COR-L47 (cell line): ENCODE measurements at places on chromosomes 11 and 22.

DNA sequence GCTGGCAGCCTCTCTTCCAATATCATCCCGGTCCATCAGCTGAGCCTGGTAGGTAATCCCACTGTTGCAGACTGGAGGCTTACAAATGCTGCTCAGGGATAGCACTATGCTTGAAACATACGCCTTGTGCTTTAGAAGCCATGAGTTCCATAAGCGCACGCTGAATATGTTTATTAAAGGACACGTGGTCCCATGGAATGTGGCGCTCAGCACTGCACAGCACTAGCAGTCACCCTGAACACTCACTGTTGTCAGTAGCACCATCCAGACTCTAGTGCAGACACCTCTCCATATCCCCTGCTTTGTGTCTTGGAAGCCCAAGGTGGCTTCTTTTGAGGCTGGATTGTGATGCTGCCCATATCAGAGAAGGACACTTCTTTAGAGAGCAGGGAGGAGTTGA is 120.9 kb downstream of the MAML2 start:
- no peak for DNase-seq

- no peak for DNase-seq
Measured at GRCh38 chr11:69018924-69019323, 5.9 kb upstream of the MRGPRF start.

- no peak for DNase-seq
Measured at GRCh38 chr11:76944225-76944624, 83.5 kb downstream of the ACER3 start.

GRCh38 chr11:58963551-58964104 is 24.3 kb downstream of the GLYATL1 start:
- no peak for DNase-seq

GRCh38 chr22:17262976-17263375 is 43.7 kb upstream of the ADA2 start:
- no peak for DNase-seq

GRCh38 chr11:28636033-28636432 is 527.8 kb downstream of the METTL15 start:
- DNase-seq: no peak

GRCh38 chr22:19204640-19205039 is 26.1 kb upstream of the SLC25A1 start:
- DNase-seq: no peak

- DNase-seq: no peak
Measured at GRCh38 chr11:9716275-9717039, 52.6 kb downstream of the SWAP70 start.

GRCh38 chr22:36831206-36831605 is 14.4 kb upstream of the PVALB start:
- no peak for DNase-seq

DNA sequence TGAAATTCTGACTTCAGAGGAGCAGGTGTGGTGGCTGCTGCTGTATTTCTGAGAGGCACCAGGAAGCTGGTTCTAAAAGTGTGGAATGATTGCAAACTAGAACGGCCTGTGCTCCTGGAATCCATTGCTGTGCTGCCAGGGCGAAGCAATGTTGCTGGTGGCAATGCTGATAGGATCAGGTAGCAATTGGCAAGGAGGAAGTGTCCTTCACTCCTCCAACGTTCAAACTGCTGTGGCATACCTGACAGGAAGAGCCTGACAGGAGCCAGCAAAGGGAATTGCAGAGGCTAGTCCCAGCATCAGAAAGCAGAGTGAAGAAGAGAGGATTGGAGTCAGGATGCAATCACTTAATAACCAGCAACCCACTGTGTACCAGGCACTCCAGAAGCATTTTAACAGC is 118.2 kb downstream of the FAR1 start:
- DNase-seq: no peak

GRCh38 chr11:73570415-73571114 is 27.3 kb downstream of the FAM168A start:
- no peak for DNase-seq

- no peak for DNase-seq
Measured at GRCh38 chr11:66317723-66318599, 1.1 kb upstream of the CD248 start.

DNA sequence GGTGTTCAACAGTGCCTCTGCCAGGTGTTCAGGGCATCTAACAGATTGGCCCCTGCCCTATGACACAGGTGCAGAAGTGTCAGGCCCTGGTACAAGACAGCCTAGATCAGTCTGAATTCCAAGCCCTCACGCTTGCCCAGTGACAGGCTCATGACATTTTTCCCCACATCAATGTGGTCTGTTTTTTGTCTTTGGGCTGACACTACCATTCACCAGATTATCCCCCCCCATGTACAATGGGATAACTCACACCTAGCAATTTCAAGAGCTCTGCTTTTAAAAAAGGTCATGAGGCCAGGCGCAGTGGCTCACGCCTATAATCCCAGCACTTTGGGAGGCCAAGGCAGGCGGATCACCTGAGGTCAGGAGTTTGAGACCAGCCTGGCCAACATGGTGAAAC is 155.5 kb upstream of the PITPNB start:
- no peak for DNase-seq

- DNase-seq: no peak
Measured at GRCh38 chr11:45713573-45713972, 48.2 kb upstream of the CHST1 start.

DNA sequence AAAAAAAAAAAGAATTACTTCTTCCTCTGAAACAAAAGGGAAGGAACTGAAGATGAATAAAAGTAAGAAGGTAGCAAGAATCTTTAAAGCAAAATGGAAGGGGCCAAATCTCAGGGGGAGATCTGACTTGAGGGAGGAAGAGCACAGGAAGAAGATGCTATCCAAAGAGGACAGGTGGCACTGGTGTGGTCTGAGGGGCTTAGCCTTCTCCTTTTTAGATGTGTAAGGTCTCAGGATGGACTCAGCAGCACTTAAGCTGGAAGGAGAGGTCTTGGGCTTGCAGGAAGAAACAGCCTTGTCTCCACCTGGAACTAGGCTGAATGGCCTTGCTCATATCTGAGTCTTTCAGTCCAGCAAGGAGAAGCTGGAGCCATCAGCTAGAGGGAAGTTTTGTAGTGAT is 5.0 kb upstream of the RNF169 start:
- DNase-seq: no peak

- no peak for DNase-seq
Measured at GRCh38 chr11:119501777-119502405, 78.9 kb upstream of the THY1 start.

- DNase-seq: no peak
Measured at GRCh38 chr22:50470491-50470890, 4.3 kb downstream of the SBF1 start.

- DNase-seq: no peak
Measured at GRCh38 chr11:112795142-112795815, 165.9 kb upstream of the NCAM1 start.

GRCh38 chr11:32939866-32940265 is 47.3 kb downstream of the QSER1 start:
- DNase-seq: no peak

DNA sequence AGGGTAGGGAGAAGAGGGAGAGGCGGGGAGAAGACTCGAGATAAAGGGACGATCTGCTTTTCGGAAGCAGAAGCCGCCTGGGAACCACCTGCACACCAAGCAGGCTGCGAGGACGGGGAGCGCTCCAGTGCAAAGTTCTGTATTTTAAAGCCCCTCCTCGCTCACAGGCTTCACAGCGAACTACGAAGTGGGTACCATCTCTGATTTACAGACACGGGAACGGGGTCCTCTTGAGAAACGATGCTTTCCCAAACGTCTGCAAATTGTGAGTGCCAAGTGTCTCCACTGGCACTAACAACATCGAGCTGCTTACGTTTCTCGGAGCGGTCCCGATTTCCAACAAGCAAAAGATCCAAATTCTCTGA is 700 bp upstream of the STX3 start:
- no peak for DNase-seq

- DNase-seq: no peak
Measured at GRCh38 chr11:85475660-85476517, 151.3 kb downstream of the DLG2 start.

DNA sequence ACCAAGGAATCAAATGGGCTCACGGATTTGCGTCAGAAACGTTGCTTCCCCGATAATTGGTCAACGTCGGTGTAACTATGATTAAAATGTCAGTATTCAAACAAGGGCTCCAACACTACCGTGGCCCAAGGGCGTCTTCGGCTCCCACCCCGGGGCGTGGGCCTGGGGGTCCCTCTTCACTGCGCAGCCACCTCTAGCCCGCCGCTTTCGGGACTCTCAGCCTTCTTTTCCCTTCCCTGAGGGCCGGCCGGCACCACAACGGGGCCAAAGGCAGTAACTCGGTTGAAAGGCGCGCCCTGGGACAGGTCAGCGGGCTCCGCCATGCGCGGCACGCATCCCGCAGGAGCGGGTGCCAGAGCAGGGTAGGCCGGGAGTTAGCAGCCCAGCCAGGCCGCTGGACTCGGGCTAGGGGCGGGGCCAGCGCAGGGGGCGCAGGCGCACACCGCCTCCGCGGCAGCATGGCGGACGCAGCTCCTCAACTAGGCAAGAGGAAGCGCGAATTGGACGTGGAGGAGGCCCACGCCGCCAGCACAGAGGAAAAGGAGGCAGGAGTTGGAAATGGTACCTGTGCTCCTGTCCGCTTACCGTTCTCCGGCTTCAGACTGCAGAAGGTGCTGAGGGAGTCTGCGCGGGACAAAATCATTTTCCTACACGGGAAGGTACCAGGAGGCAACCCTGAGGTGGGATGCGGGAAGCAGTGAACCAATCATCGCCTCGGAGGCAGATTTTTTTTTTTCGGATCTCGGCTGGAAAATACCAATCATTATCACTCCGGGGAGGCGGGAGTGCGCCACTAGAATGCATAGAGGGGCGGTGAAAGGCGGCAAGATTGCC is at the start of gene DCPS:
Gene DCPS, plus strand, starts transcription at position 438 of the 834 bp plus-strand sequence. Its CDS starts 21 bp downstream, at position 459.
- peak; percentile 81 for DNase-seq

DNA sequence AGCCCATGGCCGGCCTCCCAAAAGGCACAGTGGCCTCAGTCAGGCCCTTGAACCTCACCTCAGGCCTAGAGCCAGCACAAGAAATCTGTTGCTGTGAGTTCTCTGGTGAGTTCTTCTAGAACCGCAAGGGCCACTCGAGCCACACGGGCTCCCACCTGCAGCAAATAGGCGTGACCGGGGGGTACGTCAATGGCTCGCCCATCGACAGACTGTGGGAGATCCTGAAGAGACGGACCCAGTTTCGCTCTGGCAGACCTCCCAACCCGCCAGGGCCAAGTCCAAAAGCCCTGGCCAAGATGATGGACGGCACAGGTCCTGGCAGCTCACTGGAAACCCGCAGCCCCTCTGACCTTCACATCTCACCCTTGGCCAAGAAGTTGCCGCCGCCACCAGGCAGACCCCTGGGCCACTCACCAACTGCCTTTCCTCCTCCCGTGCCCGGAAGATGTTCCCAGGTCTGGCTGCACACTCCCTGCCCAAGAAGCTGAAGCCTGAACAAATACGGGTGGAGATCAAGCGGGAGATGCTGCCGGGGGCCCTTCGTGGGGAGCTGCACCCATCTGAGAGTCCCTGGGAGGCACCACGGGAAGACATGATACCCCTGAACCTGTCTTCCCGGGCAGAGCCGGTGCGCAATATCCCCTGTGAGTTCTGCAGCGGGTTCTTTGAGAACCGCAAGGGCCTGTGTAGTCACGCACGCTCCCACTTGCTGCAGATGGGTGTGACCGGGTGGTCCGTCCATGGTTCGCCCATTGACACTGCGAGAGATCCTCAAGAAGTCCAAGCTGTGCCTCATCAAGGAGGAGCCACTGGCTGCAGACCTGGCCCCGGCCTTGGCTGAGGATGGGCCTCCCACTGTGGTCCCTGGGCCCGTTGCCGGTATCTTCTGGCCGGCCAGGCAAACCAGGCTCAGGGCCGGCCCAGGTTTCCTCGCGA is 544.2 kb upstream of the CCDC179 start:
- no peak for DNase-seq

- DNase-seq: peak; percentile 66
Measured at GRCh38 chr22:49660794-49661781, 166.6 kb downstream of the BRD1 start.

DNA sequence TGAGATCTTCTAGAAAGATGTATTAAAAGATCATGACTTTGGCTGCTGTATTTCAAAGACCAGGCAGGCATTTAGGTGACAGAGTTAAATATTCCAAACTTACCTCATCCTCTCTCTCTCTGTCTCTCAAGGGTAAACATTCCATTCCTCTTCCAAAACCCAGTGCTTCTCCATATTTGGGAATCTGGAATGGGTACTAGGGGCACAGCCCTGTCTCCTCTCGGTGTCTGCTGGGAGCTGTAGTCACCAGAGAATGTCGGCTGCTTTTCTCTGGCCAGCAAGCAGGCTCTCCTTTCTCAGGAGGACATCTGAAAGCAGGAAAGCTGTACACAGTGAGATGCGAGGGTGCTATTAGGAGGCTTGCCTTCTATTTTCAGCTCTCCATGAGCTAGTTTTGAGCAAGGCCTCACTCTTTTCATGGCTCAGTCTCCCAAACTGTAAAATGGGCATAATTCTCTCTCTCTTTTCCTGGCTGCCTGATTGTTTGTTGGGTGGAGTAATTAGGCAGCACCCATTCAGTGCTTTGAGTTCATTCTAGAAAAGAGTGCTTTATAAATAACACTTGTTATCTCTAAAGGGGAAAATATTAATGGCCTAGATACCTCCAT is 9.3 kb upstream of the PEX26 start:
- DNase-seq: no peak

DNA sequence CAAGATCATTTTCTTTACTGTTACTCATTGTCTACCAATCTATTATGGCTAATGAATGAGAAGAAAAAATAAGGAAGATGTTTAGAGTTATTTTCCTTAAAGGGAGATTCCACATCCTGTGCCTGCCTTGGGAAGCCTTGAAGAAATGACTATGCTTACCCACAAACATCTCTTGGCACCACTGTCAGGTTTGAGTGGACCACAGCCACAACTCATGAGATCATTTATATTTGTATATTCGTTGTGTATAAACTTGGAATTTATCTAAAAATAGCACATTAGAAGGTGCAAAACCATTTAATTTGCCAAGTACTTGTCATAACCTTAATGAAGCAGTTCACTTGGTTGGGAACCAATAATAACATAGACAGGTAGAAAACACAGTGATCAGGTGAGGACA is 740.8 kb downstream of the DLG2 start:
- no peak for DNase-seq

DNA sequence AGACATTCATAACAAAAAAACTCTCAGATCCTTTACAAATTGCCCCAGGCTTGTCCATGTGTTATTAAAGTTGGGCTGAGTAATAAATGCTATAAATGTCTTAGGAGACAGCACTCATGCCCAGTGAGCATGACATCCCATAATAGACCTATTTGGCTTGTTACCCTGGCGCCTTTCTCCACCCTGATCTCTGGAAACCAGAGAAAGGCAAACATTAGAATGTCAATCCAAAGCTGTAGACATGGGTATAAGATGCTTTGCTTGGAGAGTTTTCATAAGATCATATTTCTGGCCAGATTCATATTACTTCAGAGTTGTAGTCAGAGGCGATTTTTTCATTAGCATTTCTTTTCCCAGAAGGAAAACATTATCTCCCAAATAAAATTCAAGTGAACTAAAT is 161.3 kb upstream of the UBASH3B start:
- DNase-seq: no peak
